Adrenal gland (tissue), 19 donors: ENCODE measurements at places on chromosomes 1 and 21.

- no peak overlapping the region for H3K27ac ChIP-seq
- H3K4me1 ChIP-seq: no peaks in the 10 kb centered on the region
- no peak for DNase-seq
Measured at GRCh38 chr1:112992780-112993179, 36.8 kb upstream of the SLC16A1 start.

GRCh38 chr1:224432672-224433040 lies 1.9 kb downstream of the WDR26 start:
- H3K27me3 ChIP-seq: no peaks in the 10 kb centered on the region
- H3K27ac ChIP-seq: peak overlapping the region; percentile 94
- peak overlapping the region; percentile 93 for H3K4me3 ChIP-seq
- no peak for DNase-seq

GRCh38 chr1:221680085-221680484 lies 61.8 kb downstream of the DUSP10 start:
- H3K4me3 ChIP-seq: no peak overlapping the region
- H3K27me3 ChIP-seq: no peaks in the 10 kb centered on the region
- H3K27ac ChIP-seq: no peak overlapping the region
- no peak for DNase-seq
- no peaks in the 10 kb centered on the region for H3K4me1 ChIP-seq
- H3K36me3 ChIP-seq: no peaks in the 10 kb centered on the region

- peak overlapping the region; percentile 34 for H3K27ac ChIP-seq
- no peaks in the 10 kb centered on the region for H3K36me3 ChIP-seq
- H3K27me3 ChIP-seq: no peaks in the 10 kb centered on the region
- H3K4me3 ChIP-seq: peak overlapping the region; percentile 6
- DNase-seq: peak; percentile 34
Measured at GRCh38 chr1:147545133-147545532, 3.8 kb downstream of the BCL9 start.

DNA sequence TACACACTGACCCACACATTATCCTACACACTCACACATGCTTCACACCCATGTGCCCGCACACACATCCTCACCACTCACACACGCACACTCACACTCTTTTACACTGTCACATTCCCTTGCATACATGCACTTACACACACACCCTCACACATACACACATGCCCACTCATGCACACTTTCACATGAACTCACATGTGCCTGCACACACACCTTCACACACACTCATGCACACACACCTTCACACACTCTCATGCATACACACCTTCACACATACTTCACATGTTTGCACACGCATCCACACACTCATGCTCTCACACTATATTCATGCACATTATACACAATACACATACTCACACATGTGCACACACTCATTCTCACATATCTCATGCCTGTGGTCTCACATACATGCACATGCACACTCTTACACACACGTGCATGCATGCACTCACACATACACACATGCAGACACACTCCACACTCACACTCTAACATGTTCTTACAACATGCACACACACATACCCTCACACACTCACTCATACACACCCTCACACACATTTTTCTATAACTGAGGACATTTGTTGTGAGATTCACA lies 42.3 kb downstream of the RXRG start:
- no peak overlapping the region for H3K4me3 ChIP-seq
- H3K36me3 ChIP-seq: no peaks in the 10 kb centered on the region
- H3K27ac ChIP-seq: no peak overlapping the region
- peaks cover 3% of the 10 kb centered on the region for H3K27me3 ChIP-seq
- H3K4me1 ChIP-seq: no peaks in the 10 kb centered on the region

DNA sequence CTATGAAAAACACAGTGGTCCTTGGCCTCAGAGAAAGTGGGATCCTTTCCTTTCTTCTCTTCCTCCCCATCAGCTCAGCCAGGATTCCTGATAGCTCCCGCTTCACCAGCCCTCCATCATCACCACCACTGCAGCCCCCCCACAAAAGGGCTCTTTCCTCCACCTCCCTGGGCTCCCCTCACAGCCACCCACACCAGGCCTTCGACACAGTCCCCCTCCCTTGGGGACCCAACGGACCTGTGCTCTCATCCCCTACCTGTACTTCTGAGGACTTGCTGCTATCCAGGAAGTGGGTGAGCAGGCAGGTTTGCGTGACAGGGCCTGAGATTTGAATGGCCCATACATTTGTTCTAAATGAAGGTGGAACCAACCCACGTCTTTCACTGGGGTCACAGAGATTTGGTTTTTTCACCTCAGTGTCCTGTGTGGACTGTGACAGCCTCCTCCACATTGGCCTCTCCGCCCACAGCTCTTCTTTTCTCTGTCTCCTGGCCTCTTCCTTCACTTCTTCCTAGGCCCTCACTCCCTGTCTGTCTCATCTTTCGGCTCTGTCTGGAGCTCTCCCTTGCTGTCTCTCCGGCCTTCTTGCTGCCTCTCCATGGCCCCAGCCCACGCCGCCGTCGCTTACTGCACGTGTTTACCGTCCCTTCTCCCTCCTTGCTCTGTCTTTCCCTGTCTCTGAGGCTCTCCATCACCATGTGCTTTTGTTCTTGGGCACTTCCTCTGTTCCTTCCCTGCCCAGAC lies 238.6 kb downstream of the FOXD2 start:
- H3K36me3 ChIP-seq: no peaks in the 10 kb centered on the region
- no peak overlapping the region for H3K27ac ChIP-seq
- no peak overlapping the region for H3K4me3 ChIP-seq
- H3K4me1 ChIP-seq: no peaks in the 10 kb centered on the region

GRCh38 chr1:174800216-174800851 lies 199.4 kb upstream of the CACYBP start:
- no peaks in the 10 kb centered on the region for H3K4me1 ChIP-seq
- peak; percentile 58 for DNase-seq
- peak overlapping the region; percentile 23 for H3K4me3 ChIP-seq

GRCh38 chr1:7743346-7743745 lies 27.8 kb upstream of the VAMP3 start:
- H3K27me3 ChIP-seq: no peaks in the 10 kb centered on the region
- no peak overlapping the region for H3K4me3 ChIP-seq
- no peaks in the 10 kb centered on the region for H3K4me1 ChIP-seq
- no peak overlapping the region for H3K27ac ChIP-seq
- no peaks in the 10 kb centered on the region for H3K36me3 ChIP-seq

DNA sequence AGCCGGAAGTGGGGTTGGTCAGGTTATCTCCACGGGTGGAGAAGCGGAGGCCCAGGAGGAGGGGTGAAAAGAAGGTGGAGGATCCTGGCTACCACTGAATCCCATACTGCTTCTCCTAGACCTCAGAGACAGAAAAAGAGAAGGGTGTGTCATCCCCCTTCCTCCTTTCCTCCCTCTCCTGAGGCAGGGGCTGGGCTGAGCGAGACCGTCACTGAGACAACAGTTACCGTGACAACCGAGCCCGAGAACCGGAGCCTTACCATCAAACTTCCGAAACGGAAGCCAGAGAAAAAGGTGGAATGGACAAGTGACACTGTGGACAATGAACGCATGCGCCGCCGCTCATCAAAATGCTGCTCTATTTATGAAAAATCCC lies 42.1 kb upstream of the NBPF3 start:
- H3K27ac ChIP-seq: no peak overlapping the region
- DNase-seq: no peak
- H3K27me3 ChIP-seq: no peaks in the 10 kb centered on the region
- no peaks in the 10 kb centered on the region for H3K4me1 ChIP-seq
- no peak overlapping the region for H3K4me3 ChIP-seq

DNA sequence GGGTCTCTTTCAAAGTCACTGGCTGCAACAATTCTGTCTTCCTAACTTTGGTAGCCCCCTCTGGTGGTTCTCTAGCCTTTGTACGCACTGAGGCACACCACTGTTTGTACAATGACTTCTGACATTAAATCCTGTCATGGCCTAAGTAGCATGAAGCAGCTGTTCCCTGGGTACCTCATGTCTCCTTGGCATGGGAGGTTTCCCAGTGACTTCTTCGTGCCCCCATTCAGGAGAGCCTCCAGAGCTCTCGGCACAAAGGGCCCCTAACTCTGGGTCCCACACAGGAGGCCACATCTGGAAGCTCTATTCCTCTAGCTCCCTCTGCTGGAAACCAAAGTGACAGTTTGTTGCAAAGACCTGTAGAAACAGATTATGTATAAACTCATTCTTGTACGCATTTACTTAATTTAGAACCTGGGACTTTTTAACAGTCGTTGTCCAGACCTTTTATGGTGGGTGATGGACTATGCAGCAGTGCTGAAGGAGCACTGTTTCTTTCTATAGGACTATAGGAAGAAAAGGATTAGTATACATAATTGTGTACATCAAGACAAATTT lies 13.4 kb downstream of the SWT1 start:
- H3K27ac ChIP-seq: no peak overlapping the region
- H3K36me3 ChIP-seq: no peaks in the 10 kb centered on the region
- peak; percentile 63 for DNase-seq

GRCh38 chr1:193113258-193113991 lies 8.2 kb upstream of the GLRX2 start:
- H3K4me1 ChIP-seq: peaks cover 27% of the 10 kb centered on the region
- H3K4me3 ChIP-seq: no peak overlapping the region
- H3K27ac ChIP-seq: no peak overlapping the region
- no peaks in the 10 kb centered on the region for H3K36me3 ChIP-seq
- H3K27me3 ChIP-seq: no peaks in the 10 kb centered on the region
